Aorta (tissue), 5 donors: ENCODE measurements at places on chromosomes 12 and 14. TPM values are rescaled to one million over a fixed set of nuclear protein-coding genes. Genes with fewer than 3 reads are reported as not detected.

Gene RNU4-1
- total RNA-seq = 1,718 TPM

Gene ZNF10
- total RNA-seq = 16.2 TPM

Gene OR4K17
- total RNA-seq = not detected

GRCh38 chr14:103361867-103362266 is 23.3 kb upstream of the MARK3 start:
- H3K4me3 ChIP-seq = no peak overlapping the region
- no peak overlapping the region for H3K27ac ChIP-seq
- H3K36me3 ChIP-seq = no peaks in the 10 kb centered on the region
- H3K4me1 ChIP-seq = no peaks in the 10 kb centered on the region
- no peaks in the 10 kb centered on the region for H3K27me3 ChIP-seq
- DNase-seq = no peak

- no peaks in the 10 kb centered on the region for H3K4me1 ChIP-seq
- H3K27ac ChIP-seq = no peak overlapping the region
- no peaks in the 10 kb centered on the region for H3K36me3 ChIP-seq
- no peak overlapping the region for H3K4me3 ChIP-seq
Observed at GRCh38 chr12:57209916-57210315, 6.7 kb upstream of the NXPH4 start.

DNA sequence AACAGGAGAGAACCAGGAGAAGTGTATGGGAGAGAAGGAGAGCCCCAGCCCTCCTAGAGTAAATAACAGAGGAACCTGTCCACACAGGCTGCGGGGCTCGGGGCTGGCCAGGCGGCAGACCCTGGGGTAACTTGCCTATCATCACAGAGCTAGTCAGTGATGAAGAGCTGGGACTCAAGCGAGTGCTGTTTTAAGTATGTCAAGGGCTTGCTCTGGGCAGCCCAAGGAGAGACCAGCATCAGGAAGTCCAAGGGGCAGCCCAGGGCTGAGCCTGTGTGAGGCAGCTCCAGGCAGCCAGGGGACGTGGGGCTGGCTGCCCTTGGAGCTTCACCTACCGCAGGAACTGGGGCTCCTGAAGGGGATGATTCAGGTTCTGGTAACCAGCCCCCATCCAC is 10.0 kb downstream of the VWF start:
- no peak for DNase-seq
- no peaks in the 10 kb centered on the region for H3K27me3 ChIP-seq
- H3K27ac ChIP-seq = no peak overlapping the region
- H3K36me3 ChIP-seq = no peaks in the 10 kb centered on the region

- DNase-seq = no peak
- H3K4me3 ChIP-seq = no peak overlapping the region
- H3K4me1 ChIP-seq = no peaks in the 10 kb centered on the region
- H3K36me3 ChIP-seq = no peaks in the 10 kb centered on the region
Observed at GRCh38 chr14:28754209-28754985, 12.2 kb upstream of the FOXG1 start.
